Type B pancreatic cell (in vitro differentiated cells): ENCODE measurements at places on chromosomes 2 and 18.

- no peak for DNase-seq
Measured at GRCh38 chr2:53608293-53608692, 159.3 kb upstream of the CHAC2 start.

GRCh38 chr2:236558993-236559978 is 10.3 kb upstream of the ACKR3 start:
- no peak for DNase-seq

- no peak for DNase-seq
Measured at GRCh38 chr2:107475859-107476258, 350.8 kb upstream of the RGPD4 start.

GRCh38 chr2:161418275-161418714 is 2.2 kb downstream of the TBR1 start:
- no peak for DNase-seq

- DNase-seq, result no peak
Measured at GRCh38 chr18:7657050-7657449, 89.9 kb downstream of the PTPRM start.

DNA sequence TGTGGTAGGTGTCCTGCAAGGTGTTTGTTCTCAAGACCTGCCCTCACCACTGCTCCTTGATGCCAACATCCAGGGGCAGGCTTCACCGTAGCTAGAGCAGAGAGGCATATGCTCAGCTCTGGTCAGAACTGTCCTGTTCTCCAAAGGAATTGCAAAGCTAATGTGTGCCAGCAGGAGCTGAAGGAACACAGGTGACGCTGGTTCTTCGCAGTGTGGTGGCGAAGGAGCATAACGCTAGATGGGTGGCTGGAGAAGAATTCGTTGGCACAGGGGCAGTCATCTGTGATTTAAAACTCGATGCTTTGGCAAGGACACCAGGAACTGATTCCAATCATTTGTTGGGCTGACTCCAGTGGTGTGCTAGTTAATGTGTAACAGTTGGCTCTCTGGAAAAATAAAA is 11.4 kb upstream of the PER2 start:
- no peak for DNase-seq

- no peak for DNase-seq
Measured at GRCh38 chr2:189287982-189288521, 108.5 kb upstream of the COL5A2 start.

DNA sequence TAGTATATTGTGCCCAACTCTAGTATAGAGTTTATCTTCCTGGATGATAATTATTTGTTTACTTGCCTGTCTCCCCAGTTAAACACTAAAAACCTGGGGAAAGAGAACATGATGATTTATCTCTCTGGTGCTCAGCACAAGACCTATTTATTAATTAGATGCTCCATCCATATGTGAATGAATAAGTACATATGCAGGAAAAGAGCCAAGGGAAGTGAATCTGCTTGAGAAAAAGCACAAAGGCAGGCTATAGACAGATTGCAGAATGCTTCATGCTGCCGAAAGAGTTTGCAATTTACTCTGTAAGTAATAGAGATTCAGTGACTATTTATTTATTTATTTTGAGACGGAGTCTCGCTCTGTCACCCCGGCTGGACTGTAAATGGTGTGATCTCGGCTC is 37.3 kb upstream of the MFF start:
- DNase-seq, result no peak

DNA sequence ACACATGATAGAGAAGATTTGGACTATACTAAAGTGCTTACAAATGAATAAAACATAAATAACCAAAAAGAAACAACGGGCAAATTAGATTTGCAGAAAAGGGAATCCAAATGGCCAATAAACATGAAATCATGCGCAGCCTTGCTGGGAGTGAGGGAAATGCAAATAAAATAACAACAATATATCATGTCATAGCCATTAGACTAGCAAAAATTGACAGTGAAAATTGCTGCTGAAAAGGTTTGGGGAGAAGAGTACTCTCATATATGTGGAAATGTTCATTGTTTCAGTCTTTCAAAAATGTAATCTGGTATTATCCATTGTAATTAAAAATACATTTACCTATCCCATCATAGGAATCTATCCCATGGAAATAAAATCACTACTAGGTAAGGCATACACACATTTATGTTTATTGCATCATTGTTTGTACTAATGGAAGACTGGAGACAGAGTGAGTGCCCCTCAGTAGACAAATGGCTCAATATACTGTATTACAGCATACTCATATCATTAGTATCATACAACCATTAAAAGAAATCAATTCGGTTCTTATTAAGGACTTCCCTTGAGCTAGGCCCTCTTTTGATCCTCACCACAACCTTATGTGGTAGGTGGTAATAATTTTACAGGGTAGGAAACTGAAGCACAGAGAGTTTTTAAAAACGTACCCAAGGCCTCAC is 94.1 kb upstream of the MSTN start:
- no peak for DNase-seq

- no peak for DNase-seq
Measured at GRCh38 chr2:42045848-42046748, 1.7 kb upstream of the PKDCC start.

- no peak for DNase-seq
Measured at GRCh38 chr2:16260041-16260830, 319.9 kb downstream of the MYCN start.

DNA sequence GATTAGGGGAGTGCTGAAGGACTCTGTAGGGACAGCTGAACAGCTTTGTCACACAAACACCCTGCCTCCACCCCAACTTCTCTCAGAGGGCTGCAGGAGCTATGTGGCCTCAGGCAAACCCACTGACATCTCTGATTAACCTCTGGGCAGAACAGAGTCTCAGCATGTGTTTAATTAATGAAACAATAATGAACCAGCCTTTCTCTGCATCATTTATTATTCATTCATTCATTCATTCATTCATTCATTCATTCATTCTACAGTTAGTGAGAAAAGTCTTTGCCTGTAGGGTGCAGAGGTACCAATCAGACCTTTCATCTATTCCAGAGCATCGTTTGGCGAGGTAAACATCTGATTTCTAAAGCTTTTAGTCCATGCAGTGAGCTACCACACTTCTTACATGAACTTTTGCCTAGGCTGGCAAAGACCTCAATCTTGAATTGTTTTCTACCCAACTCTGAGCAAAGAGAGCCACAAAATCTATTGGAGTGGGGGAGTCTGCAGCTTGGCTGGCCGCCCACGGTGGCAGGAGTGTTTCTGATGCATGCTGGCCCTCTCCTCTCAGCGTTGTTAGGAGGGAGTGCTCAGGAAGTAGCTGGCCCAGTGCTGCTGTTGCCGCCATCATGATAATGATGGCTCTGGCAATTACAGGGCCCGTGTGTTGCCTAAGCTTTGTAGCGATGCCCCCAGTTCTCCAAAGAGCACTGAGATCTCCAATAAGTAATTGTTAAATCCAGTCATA is 198.9 kb downstream of the SMAD7 start:
- no peak for DNase-seq

GRCh38 chr18:75067996-75068645 is 140.8 kb downstream of the PTGR3 start:
- DNase-seq, result no peak

GRCh38 chr18:62338446-62339105 is 13.5 kb downstream of the TNFRSF11A start:
- DNase-seq, result no peak

- DNase-seq, result no peak
Measured at GRCh38 chr2:138846216-138846821, 66.1 kb upstream of the NXPH2 start.

GRCh38 chr18:59271606-59272220 is 1.5 kb downstream of the RAX start:
- no peak for DNase-seq

- no peak for DNase-seq
Measured at GRCh38 chr2:48175254-48175653, 269.0 kb upstream of the FBXO11 start.

- DNase-seq, result no peak
Measured at GRCh38 chr2:120161190-120161589, 62.0 kb downstream of the TMEM185B start.

DNA sequence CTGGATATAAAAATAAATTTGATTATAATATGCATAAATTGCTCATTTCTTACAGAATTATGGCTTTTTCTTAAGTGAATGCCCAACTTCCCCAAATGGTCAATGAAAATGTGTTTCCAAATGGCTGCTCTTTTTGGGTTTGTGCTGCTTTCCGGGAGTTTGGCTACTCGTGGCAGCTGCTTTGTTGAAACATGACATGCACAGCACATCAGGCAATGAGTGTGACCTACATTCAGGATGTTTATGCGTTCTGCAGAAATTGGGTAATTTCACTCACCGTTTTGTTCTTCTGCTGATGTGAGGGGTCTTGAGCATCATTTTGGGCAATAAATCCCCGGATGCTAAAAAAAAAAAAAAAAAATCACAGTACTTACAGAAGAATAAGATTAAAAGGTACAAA is 825.0 kb upstream of the KLHL29 start:
- no peak for DNase-seq

GRCh38 chr2:170121689-170122088 is 56.3 kb upstream of the MYO3B start:
- DNase-seq, result no peak

- DNase-seq, result no peak
Measured at GRCh38 chr2:238141541-238142318, 3.3 kb downstream of the KLHL30 start.

GRCh38 chr18:78859686-78860085 is 119.9 kb upstream of the SALL3 start:
- DNase-seq, result no peak

GRCh38 chr2:23649303-23649702 is 264.3 kb downstream of the KLHL29 start:
- no peak for DNase-seq

DNA sequence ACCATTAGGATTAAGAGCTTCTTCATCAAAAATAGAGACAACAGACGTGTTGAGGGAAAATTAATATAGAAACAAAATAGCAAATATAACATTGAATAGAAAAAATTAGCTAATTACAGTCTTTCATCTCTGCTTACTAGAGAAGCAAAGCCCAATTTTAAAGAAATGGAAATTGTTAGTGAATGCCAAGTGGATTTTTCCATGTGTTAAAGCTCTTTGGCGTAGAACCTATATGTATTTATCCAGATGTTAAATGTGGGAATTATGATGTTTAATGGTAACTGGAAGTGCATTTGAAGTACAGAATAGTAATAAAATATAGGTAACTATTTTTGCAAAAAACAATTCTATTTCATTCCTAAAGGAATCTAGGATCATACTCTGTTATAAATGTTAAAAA is 212.0 kb upstream of the COL3A1 start:
- DNase-seq, result no peak

- no peak for DNase-seq
Measured at GRCh38 chr2:122451040-122451439, 695.6 kb downstream of the TSN start.

DNA sequence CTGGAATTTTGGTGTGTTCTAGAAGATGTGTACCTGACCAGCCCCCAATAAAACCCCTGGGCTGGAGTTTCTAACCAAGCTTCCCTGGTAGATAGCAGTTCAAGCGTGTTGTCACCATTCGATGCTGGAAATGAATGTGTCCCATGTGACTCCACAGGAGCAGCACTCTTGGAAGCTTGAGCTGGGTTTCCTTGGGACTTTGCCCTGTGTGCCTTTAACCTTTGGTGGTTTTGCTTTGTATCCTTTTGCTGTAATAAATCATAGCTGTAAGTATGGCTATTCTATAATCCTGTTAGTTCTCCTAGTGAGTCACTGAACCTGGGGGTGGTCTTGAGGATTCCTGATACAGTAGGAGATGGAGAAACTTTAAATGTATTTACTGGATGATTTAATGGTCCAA is 65.2 kb downstream of the KLHL14 start:
- DNase-seq, result no peak

DNA sequence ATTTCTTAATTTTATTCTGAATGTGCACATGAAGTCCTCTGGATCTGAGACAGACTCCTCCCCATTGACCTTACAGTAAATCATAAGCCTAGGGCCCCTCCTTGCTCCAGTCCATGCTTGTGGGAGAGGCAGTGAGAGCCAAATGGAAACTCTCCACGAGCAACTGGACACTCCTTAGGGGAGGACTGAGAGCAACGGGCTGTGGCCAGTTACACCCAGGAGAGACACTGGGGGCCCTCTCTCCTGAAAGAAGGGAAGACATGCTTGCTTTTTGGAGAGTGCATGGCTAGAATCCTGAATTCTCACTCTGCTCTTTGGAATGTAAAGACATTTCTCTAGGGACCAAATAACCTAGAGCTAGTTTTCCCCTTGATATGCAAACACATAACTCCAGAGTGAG is 49.0 kb upstream of the BIN1 start:
- DNase-seq, result peak; percentile 40

- DNase-seq, result no peak
Measured at GRCh38 chr2:160822006-160822405, 328.4 kb upstream of the RBMS1 start.

- no peak for DNase-seq
Measured at GRCh38 chr2:3595985-3596384, 1.1 kb downstream of the COLEC11 start.

DNA sequence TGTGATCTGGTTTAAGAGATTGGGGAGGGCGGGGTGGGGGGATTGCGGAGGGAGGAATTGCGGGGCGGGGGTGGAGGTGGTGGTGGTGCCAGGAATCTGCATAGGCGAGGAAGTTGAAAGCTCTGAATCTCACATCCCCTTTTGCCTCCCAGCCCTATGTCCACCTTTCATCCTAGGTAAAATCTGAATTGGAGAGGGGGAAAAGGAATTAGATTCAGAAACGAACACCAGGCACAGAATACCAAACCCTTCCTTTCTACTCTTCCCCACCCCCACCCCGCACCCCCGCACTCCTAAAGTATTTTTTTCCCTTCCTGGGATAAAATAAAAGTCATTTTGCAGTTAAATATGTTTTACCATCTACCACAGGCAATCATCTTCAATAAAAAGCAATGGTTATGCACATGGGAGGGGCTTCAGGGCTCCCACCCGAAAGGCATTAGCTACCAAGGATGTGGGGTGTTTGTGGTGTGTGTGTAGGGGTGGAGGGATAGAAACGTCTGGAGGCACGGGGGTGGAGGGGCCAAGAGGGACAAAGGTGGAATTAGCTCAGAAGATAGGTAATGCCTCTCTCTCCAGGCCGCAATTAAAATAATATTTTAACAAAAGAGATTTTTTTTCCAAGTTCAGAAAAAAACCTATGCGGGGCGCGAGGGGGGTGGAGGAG is 1.8 kb downstream of the IGFBP5 start:
- no peak for DNase-seq
